NCI-H1436 treated with DMSO at 0.1 percent for 48 hours (cell line): ENCODE measurements at places on chromosomes 5 and 9.

- DNase-seq: no peak
These were observed 586.0 kb downstream of the CCDC171 start for GRCh38 chr9:16138561-16139491.

GRCh38 chr5:39517800-39518199 is 93.0 kb upstream of the DAB2 start:
- no peak for DNase-seq

- no peak for DNase-seq
These were observed 133.9 kb downstream of the PLK2 start for GRCh38 chr5:58326022-58326421.

DNA sequence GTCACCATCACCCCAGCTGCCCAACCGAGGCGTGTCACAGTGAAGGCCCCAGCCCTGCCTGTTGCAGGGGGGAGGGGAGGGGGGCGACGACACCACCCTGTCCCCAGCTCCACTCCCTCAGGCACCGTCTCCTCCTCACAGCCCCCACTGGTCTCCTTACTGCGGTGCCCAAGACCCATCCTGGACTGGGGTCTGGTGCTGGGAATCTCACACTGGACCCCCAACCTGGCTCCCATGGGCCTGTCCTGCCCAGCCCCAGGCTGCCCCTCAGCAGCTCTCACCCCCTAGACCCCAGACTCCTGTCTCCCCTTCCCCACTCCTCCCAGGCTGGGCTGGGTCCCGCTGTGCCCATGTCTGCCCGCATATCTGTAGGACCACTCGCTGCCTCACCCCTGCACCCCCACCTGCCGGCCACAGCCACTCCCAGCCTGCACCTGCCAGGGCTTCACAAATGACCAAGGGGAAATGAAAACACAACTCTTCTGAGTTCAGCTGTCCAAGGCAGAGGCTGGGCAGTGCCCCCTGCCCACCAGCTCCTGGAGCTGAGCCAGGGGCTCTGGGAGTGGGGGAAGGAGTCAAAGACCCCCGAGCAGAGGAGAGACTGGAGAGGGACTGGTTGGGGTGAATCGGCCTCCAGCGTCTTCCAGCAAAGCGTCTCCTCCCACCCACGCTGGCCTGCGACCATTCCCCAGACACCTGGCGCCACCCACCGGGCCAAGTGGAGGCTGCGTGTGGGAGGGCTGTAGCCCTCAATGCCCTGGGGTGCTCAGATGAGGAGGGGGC is 32.6 kb upstream of the EGFL7 start:
- no peak for DNase-seq

- DNase-seq: no peak
These were observed 15.9 kb downstream of the OR2V1 start for GRCh38 chr5:181114844-181115778.

DNA sequence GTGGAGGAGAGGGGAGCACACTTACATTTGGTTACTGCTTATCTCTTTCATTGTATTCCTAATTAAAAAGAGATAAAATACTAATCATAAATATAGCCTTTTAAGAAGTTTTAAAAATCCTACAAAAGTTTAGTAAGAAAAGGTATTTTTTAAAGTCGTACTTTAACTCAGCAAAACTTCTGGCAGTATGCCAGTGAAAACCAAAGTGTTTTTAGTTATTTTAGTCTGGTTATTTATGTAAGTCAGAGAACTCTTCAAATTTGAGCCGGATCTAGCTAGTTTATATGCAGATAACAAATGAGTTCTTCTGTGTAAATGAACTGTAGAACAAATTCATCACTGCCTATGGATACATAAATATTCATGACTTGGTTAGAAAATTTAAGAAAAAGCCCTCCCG is 36.5 kb upstream of the ANKDD1B start:
- DNase-seq: no peak

GRCh38 chr5:168407211-168407610 is 79.1 kb upstream of the RARS1 start:
- no peak for DNase-seq

DNA sequence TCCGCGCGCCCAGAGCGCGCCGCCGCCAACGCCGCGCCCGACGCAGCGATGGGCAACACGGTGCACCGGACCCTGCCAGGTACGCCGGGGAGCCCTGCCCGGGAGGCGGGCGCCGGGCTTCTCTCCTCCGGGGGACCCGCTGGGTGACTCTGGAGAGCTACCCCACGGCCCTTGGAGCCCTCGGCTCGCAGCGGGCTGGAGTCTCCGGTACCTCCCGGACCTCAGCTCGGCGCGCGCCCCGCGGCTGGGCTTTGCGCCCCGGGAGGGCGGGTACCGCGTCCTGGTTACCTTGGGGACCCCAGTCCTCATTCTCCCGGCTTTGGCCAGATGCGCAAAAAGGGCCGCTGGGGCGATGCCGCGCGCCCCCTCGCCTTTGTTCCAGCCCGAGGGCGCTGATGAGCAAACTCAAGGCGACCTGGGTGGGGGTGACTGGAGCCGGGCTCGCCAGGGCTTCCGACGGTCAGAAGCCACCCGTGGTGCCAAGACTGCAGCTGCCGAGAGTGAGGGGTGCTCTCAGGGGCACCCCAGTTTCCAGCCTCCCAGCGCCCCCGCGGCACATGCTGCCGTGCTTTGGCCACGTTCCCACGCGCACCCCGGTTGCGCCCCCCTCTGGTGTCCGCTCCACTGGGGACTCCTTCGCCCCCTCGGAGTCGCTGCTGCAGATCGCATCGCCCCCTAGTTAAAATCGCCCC is 442 bp downstream of the NEURL1B start:
- DNase-seq: no peak
